ENCODE measurements at places on chromosomes 13 and 19.

GRCh38 chr19:23286477-23286876, 36.3 kb upstream of the ZNF724 start:
- no peak for DNase-seq

GRCh38 chr13:46996316-46997030, 99.6 kb upstream of the HTR2A start:
- DNase-seq: no peak

DNA sequence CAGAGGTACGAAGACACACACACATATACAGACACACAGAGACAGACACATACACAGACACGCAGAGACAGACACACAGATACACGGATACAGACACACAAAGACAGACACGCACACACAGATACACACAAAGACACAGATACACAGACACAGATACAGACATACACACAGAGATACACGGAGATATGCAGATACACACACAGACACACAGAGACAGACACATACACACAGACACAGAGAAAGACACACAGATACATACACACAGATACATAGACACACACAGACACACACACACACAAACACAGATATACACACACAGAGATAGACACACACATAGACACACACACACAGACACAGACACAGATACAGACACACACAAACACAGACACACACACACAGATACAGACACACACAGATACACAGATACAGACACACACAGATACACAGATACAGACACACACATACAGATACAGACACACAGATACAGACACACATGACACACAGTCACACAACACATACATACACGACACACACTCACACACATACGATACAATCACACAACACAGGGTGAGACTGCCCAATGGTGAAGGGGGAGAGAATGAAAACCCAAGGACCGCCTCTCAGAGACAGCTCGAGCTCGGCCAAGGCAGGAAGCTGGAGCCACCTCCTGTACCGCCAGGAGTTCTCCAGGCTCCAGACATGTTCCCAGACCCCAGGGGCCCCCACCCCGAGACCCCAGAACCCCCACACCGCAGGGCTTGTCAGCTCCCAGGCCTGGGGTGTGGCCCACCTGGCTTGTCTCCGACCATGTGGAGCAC, 8.8 kb upstream of the CCER2 start:
- no peak for DNase-seq

- DNase-seq: no peak
Observed at GRCh38 chr13:34608331-34608730, 333.7 kb upstream of the NBEA start.

DNA sequence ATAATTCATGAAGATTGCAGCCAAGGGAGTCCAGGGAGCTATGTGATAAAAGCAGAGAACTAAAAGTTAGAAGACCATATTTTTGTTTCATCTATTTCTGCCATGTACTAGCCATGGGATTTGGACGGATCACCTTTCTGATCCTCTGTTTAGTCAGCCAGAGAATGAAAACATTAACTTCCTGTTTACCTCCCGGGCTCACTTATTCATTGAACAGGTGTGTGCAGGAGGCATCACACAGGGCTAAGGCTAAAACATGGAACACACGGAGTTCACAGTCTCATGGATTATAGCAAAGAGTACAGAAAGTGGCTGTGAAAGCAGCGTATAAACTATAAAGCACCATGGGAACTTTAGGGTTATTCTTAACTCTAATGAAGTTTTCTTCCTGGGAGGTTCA, 96.8 kb downstream of the GPR12 start:
- DNase-seq: no peak

- no peak for DNase-seq
Observed at GRCh38 chr13:114081761-114082681, 50.4 kb downstream of the RASA3 start.

GRCh38 chr13:76331943-76332712, 554.1 kb downstream of the KCTD12 start:
- DNase-seq: no peak

DNA sequence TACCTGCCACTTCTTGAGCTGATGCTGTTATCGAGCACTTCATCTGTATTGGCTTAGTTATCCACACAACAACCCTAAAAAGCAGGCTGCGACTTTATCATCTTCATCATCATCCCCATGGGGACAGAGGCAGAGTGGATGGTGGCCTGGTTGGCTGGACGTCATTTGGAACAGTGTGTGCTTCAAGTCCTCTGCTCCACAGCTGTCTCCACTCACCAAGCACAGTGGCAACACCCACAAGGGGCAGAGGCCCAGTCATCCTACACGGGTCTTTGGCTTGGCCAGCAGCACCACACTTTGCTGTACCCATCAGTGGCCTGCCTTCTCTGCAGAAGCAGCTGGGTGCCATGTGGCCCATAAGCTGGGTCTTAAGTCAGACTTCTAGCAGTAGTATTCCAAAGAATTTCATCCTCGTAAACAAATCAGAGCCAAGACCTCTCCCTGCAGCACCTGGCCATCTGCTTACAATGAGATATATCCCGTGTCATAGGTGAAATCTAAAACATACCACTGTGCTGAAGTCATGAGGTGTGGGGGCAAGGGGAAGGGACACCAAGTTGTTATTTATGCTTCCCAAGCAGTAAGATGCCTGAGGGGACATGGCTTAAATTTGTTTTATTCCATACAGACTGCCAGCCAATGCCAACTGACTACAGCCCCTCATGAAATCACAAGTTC, 47.9 kb upstream of the EPHX3 start:
- DNase-seq: no peak

GRCh38 chr13:34847766-34848165, 94.3 kb upstream of the NBEA start:
- DNase-seq: no peak

- no peak for DNase-seq
Observed at GRCh38 chr13:24036115-24036514, 124.4 kb upstream of the SPATA13 start.

DNA sequence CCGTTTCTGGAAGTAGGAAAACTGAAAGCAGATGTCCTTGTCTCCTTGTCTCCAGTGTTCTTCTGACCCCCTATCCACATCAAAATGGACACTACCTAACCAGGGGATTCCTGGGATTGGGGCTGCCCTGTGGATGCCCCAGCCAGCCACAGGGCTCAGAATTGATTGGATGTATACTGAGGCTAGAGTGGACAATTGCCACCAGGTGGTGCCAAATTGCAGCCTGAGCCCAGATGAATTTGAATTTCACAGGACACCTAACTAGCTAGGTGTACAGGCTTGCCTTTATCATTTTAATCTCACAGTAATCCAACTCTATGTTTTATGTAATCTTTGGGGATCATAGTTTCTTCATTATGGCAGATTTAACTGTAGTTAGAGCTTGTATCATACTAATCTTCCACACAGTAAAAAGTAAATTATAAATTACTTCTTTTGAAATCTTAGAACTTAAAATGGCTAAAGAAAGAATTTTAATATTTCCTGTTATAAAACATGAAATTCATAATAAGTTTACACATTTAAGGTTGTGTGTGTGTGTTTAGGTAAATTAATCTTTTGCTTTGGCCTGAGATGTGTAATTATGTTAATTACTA, 58.0 kb downstream of the PIBF1 start:
- peak; percentile 12 for DNase-seq

GRCh38 chr19:15249972-15250639, 17.9 kb upstream of the EPHX3 start:
- DNase-seq: no peak

DNA sequence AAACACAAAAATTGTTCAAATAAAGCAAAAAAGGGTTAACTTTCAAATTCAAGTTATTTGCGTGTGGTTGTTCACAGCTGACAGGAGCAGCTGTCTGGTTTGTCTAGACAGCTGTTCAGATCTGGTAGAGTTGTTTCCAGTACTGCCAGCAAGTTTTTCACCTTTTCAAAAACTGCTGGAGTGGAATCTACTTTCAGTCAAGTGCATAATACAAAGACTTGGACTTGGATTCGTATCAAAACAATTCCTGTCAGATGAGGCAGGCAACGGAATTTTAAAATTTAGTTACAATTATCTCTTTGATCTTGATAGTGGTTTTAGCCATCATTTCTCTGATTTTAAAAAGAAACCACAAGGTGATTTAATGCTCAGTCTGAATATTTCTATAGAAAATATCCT, 51.7 kb upstream of the EEF1AKMT1 start:
- DNase-seq: no peak

DNA sequence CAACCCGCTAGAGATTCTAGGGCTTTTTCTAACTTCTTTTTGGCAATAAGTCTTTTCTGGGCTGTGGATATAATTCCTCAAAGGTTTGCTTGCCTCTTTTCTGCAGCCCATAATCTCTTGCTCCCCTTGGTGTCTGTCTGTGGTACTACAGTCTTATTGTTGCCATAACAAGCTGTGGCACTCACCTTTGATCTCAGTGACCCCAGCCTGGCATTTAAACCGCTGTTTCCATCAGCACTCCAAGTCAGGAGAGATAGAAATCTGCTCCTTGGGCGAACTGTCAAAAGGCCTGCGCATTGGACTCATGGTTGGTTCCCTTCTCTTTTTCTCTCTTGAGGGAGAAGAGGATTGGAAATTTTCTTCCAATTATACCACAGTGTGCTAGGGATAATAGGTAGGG, 14.5 kb upstream of the MPHOSPH8 start:
- no peak for DNase-seq

- DNase-seq: no peak
Observed at GRCh38 chr13:97306645-97307044, 84.5 kb downstream of the MBNL2 start.

DNA sequence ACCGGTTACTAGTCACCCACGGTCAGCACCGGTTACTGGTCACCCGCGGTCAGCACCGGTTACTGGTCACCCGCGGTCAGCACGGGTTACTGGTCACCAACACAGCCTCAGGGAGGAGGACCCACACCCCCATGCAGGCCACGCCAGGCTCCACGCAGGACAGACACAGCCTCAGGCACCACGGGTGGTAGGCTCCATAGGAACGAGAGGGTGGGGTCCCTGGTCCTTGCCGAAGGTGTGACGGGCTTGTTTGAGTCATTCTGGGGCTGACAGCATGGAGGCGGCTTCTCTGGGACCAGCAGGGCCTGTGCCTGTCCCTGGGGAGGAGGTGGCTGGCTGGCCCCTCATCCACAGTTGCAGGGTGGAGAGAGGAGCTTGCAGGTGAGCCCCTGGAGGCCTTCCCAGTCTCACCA, 122.8 kb upstream of the SOX1 start:
- no peak for DNase-seq

GRCh38 chr19:38912600-38913514, 871 bp upstream of the CCER2 start:
- DNase-seq: no peak

DNA sequence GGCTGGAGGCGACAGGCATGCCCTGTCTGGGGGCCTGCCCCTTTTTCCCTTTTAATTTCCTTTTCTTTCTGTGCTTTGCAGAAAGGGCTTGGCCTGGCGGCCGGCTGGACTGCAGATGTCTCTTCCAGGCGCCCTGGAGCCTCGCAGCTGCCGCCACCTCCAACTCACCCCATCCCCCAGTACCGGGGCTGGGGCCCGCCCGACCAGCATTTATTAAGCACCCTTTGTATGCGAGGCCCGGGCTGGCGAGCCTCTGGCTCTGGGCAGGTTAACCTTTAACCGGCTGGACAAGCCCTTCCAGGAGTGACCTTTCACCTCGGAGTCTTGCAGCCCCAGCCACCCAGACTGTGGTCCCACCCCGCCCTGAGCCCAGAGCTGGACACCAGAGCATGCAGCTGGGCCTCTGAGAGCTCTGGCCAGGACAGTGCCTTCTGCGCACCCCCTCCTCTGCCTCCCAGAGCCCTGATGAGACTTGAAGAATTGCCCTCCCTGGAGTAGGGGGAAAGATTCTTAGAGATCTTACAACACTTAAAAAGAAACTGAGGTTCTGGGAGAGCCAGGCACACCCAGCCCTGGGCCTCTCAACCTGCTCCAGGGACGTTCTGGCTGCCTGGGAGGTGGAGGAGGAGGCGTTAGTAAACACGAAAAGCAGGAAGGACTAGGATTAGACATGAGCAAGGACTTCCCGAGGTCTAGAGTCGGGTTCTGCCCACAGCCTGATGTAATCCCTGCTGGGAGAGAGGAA, 1.1 kb upstream of the NR2F6 start:
- DNase-seq: no peak
